ENCODE measurements at places on chromosomes 6 and 20. TPM values are rescaled to one million over a fixed set of nuclear protein-coding genes. Genes with fewer than 3 reads are reported as not detected.

INSM1 gene
- not detected for total RNA-seq

FAXC gene
- total RNA-seq: 7.5 TPM

CDH26 gene
- total RNA-seq: 0.29 TPM

PTCRA gene
- total RNA-seq: not detected

EDN3 gene
- total RNA-seq: not detected

IL17A gene
- total RNA-seq: not detected

TAGAP gene
- 0.96 TPM for total RNA-seq

- no peak for DNase-seq
Measured at GRCh38 chr6:18035330-18035854, 48.0 kb upstream of the KIF13A start.

DNA sequence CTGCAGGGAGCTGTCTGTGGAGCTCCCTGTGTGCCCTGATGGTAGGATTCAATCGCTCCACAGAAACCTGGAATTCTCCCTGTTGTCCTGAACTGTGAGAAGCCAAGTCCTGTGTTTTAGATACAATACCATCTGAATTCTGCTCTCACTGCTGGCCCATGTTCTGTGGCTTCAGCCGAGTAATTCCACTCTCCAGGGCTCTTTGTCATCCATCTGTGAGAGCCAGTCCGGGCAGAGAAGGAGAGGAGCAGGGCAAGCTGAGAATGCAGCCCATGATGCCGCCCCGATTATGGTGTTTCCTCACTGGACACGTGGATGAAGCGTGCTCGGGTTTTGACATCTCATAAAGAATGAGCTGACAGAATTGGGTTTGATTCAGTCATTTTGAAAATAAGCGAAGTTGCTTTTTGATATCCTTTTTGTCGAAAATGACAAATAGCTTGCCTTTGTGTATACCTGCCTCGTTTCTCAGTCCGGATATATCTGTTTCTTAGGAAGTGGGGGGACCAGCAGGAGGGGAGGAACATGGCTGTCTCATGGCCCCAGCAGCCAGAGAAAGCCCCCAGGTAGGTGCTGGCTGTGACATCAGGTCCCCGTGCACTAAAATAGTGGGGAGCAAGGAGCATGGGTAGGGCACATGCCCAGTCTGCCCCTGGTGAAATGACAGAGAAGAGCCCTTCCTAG, 8.2 kb upstream of the CD93 start:
- no peak for DNase-seq

GRCh38 chr6:113876695-113877094, 19.6 kb downstream of the MARCKS start:
- no peak for DNase-seq

GRCh38 chr6:149198265-149198664, 119.2 kb upstream of the TAB2 start:
- DNase-seq: no peak

GRCh38 chr20:31716818-31717477, 5.7 kb downstream of the BCL2L1 start:
- DNase-seq: no peak

- DNase-seq: no peak
Measured at GRCh38 chr20:5703681-5704101, 46.5 kb upstream of the SHLD1 start.

DNA sequence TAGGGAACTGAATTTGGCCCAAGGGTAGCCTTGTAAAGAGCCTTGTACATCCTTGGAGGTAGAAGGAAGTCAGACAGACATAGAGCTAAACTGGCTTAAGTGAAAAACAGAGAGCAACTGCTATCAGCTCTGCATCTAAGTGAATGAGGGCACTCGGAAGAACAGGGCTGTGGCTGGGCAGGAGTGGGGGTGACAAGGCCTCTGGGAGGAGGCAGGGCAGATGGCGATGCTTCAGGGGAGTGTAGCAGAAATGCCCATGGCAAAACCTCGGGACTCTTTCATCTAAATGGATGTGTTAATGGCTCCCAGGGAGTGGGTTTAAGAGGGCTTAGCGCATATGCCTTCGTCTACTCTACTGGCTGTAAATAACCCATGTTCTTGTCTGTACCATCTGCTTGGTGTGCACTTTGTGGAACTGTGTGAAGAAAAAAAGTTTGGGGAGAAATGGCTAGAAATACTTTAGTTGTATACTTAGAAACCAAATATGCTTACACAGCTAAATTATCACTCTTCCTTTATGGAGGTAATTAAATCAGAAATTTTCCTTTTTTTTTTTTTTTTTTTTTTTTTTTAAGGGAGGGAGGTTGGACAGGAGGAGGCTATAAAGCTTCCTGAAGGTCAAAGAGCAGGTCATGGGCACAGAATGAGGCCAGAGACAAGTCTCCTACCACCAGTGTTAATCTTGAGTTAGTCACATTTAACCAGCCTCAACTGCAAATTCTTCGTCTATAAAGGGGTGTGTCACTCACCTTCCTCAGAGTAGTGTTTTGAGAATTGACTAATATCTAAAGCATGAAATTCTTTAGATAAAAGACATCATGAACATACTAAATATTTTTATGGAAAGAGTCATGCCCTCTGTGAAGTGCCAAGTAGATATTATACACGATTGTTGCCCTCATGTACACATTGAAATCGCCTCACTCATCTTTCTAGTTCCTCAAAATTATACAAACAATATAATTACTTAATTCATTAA, 60.9 kb downstream of the FYN start:
- DNase-seq: no peak

DNA sequence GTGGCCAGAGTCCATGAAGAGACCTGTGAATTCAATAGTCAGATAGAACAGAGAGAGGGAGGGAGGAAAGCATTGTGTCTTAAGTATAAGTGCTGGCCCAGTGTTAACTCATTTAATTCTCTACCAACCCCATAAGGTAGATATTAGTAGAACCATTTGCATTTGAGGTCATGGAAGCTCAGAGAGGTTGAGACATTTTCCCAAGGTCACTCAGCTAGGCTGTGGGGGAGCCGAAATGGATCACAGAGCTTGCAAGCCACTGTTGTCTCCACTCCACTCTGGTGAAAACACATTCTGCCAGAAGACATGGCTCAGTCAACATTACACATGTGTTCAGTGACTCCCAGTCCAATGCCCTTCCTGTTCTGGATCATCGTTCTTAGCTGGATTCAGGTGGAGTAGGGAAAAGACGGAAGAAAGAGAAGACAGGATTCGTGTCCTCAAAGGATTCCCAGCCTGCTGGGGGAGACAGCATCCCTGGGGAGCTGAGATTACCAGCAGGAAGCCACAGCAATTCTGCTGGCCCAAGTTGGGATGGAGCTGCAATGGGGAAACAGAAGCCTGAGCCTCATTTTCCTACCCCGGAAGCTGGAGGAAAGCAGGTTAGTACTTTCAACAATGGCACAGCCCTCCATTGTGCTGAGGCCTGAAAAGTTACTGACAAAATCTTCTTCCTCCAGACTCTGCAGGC, 27.0 kb upstream of the MDGA1 start:
- DNase-seq: no peak

DNA sequence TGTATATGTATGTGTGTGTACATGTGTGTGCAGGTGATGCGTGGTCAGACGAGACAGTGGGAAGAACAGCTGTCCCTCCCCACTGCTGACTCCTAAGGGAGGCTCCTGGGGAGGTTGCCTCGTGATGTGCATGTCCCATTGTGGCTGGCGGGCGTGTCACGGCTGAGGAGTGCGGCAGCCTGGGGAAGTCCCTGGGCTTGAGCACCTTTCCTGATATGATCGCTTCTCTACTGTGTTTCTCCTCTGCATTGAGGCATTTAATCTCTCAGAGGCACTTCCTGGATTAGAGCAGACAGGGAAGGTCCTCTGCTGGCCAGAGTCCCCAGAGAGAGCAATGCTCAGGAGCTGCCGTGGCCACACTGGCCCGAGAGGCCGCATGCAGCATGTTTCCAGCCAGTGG, 11.4 kb downstream of the NPBWR2 start:
- no peak for DNase-seq

DNA sequence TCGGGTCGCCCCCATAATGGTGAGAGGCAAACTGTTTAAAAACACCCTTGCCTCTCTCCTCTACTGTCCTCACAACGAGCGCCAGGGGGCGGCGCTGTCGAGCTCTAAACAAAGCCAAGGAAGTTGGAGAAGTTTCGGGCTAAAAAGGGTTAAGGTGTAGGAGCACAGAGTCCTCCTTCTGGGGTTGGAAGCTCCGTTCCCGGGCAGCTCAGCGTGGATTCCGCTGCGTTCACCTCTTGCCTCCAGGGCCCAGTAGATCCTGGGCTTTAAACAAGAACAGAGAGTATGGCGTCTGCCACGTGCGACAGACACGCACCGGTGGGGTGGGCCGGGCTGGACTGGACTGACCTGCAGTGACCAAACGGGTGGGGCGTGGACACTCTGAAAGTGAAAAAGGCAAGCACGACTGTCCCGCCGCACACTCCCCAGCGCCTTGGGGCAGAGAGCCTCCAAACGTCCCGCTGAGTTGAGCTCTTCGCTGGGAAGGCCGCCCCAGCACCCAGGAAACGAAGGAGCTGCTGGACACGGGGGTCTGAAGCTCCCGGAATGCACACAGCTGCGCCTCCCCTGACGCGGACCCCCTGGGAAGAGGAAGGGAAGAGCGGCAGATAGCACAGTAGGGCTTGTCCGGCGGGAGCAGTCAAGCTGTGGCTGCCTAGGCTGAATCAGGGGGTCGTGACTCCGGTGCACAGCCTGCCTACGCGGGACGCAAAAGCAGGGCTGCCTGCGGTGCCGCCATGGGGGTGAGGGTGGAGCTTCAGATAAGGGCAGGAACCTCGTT, 1.6 kb upstream of the THBD start:
- peak; percentile 56 for DNase-seq

- DNase-seq: no peak
Measured at GRCh38 chr6:130975325-130975724, 87.7 kb downstream of the EPB41L2 start.

- no peak for DNase-seq
Measured at GRCh38 chr6:134822920-134823709, 126.8 kb downstream of the ALDH8A1 start.

DNA sequence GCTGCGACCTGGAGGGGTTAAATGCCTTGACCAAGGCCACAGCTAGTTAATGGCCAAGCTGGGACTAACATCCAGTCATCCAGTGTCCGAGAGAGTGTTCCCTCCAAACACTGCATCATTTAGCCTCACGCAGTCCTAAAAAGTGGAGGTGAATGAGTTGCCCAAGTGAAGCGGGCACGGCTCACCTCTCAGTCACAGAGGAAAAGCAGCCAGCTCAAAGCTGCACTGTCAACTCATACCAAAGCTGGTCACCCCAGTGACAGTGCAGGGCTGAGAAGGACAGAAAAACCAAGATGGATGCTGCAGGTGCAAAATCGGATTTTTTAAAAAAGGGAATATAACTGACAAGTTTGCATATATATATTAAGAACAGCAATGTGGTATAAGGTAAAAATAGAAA, 168.5 kb downstream of the SYNDIG1 start:
- DNase-seq: no peak

- DNase-seq: no peak
Measured at GRCh38 chr6:44253307-44254101, 3.8 kb downstream of the SLC35B2 start.

DNA sequence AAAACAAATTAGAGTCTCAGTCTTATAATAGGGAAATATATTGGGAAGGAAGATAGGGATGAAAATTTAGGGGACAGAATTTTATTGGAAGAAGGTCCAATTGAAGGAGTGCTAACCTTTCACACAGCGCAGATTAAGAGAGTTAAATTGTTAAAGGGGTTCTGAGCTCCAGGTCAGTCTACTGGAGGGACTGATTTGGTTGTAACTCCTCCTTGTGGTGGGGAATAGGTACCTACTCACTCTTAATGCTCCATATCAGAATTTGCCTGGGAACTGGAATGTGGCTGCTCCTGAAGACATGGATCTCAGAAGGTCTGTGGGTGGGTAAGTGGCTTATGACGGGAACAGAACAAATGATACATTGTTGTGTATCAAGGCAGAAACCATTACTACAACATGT, 143.5 kb downstream of the FLRT3 start:
- no peak for DNase-seq

- DNase-seq: no peak
Measured at GRCh38 chr6:26122402-26122792, 35.2 kb downstream of the HFE start.

DNA sequence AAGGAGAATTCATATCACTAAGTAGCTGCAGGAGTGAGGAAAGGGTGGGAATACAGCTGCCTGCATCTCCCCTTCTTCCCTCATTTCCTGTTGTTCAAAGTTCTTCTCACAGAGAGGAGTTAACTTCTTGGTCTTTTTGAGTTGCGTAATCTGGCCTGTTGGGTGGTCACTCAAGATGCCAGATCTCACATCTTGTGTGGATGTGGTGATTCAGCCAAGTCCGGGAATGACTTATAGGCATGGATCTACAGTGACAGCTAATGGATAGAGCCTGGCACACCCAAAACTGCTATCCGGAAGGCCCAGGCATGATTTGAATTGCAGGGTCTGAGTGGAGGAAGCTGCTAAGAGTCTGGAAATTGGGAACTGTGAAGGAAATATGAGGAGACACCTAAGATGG, 100.2 kb upstream of the SLC35B3 start:
- DNase-seq: no peak

- no peak for DNase-seq
Measured at GRCh38 chr20:2523919-2524708, 12.3 kb upstream of the TMC2 start.

DNA sequence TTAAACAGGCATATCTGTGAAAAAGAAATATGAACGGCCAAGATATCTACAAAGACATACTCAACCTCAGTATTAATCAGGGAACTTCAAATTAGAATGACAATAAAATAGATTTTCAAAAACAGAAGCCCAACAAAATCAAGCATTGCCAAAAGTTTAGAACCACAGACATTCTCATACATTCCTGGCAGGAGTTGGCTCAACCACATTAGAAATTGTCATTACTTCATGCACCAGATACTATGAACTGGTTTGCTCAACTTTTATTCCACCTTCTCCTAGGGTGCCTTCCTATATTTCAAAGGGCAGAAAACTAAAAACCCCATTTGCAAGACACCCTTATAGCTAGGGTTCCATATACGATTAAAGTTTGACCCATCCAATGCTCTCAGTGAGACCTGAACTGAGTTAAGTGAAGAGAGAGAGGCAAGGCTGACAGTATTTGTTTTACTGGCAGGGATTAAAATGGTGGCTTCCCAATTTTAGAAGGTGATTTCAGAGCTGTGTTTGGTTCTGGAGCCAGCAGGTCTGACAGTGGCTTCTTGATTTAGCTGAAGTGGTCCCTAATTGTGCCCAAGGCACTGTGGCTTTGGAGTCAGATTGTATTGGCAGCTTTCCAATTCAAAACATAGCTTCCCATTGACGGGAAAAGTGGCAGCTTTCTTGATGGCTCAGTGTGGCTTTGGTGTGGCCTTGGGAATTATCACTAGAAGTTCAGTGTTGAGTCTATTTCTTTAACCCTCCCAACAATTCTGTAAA, 77.1 kb upstream of the CDYL start:
- DNase-seq: no peak

DNA sequence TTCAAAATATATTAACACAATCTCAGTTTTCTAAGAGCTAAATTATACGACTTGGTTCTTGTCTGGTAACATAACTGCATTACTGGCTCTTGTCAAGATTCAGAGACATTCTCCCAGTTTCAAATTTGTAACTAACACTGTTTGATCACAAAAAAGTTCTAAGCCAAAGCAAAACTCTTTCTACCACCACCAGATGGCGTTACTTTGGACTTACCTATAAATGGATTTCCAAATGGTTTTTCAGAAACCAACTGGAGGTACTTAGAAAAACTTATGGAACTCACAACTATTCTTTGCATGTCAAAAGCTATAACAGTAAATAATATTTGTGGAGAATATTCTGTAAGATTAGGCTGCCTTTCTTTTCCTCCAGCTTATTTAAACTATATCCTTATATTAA, 34.2 kb upstream of the GFRAL start:
- DNase-seq: no peak

GRCh38 chr6:43492673-43493072, 15.3 kb downstream of the TJAP1 start:
- no peak for DNase-seq

Data from kidney epithelial cell (primary cell).